ENCODE measurements at places on chromosomes 5 and 9. TPM values are rescaled to one million over a fixed set of nuclear protein-coding genes. Genes with fewer than 3 reads are reported as not detected.

DNA sequence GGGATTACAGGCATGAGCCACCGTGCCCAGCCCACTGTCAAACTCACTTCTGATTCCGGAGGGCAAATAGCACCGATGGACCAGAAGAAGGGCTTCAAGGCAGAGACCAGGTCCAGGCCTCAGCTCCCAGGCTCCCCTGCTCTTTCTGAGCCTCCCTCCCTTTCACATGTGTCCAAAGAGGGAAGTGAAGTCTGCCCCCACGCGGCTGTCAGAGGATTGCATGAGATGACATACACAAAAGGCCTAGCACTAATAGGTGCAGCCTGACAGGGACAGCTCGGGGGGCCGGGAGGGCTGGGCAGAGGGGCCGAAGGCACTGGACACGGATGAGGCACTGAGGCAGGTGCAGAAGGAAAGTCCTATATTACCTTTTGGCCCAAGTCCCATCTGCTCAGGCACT lies 16.1 kb downstream of the FBP1 start:
- no peak for DNase-seq

DNA sequence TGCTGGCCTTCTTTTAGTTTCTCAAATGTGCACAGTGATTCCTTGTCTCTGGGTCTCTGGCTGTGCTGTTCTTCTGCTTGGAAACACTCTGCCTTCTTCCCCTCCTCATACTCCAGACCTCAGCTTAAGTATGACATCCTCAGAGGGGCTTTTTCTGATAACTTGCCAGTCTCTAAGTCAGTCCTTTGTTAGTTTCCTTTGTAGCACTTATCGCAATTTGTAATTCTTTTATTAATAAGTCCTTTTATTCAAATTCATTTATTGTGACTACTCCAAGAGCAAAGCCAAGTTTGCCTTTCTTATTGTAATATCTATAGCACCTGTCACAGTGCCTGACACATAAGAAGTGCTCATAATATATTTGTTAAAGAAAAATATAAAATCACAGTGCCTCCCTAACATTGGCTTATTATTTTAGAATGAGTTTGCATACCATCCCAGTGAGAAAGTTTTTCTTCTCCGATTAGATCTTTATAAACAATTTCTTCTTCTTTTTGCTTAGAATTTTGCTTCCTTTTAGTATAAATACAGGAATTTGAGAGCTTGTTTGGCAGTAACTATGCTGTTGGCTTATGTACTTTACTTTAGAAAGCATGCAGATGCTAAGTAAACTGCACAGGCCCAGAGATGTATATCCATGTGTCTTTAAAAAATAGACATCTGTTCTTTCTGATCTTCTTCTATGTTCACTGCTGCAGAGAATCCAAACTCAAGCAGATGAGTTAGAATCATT lies 198.0 kb downstream of the GAS1 start:
- no peak for DNase-seq

ANKRD31 gene
- total RNA-seq, result not detected

DNA sequence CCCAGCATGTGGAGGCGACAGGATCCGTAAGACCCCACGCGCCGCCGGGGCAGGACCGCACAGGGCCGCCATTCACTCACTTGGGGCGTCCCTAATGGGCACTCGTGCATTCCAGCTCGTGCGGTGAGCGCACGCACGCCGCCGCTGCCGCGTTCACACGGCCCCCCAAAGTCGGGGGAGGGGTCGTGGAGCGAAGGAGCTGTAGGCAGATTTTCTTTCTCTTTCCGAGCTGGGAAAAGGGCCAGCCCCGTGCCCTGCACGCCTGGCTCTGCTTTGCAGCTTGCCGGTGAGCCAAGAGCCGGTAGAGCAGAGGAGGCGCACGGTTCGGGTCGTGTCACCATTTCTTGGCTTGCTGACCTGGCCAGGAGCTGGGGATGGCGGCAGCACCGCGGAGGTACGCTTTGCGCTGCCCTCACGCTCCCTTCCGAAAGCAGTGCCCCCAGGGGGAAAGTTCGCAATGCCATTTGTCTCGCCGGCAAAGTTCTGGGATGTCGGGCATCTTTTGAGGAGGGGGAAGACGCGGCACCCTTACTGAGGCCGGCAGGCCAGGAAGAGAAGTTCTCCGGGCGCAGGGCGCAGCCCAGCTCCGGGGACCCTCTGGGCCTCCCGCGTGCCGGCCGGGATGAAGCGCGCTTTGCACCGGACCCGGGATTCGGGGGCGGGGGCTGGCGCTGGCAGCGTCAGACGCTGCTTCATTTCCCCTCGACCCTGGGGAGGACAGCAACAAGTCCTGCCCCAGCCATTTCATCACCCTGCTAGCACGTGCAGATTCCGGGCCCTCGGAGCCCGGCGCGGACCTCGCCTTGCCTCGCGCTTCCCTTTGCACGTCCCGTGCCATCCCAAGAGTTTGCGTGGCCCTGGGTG lies 898 bp downstream of the STC2 start:
- DNase-seq, result no peak

- DNase-seq, result no peak
Measured at GRCh38 chr5:149410071-149410470, 31.0 kb upstream of the IL17B start.
